ENCODE measurements at places on chromosomes 2 and 18.

GRCh38 chr2:213069531-213069930 lies 81.9 kb downstream of the IKZF2 start:
- DNase-seq = no peak

DNA sequence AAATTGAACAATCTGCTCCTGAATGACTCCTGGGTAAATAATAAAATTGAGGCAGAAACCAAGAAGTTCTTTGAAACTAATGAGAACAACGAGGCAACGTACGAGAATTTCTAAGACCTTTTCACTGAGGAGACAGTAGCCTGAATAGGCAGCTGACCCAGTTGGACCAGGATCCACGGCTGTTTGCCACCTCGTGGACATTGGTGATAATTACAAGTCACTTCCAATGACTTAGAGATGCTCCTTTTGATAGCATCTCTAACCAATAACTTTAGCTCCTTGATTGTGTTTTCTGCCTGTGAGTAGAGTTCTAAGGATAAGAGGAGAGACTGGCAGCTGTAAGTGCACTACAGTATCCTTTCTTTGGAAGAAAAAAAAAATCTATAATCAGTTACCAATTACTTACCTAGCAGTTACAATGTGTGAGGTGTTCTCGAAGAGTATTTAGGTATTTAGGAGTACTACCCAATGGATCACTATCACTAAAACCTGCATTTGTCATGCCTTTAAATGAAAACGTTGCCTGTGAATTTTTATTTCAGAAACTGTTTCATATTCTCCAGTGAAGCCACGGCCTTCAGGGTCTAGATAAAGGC lies 31.3 kb upstream of the CNTNAP5 start:
- DNase-seq = peak; percentile 10

GRCh38 chr2:974502-974901 lies 23.9 kb downstream of the SNTG2 start:
- DNase-seq = no peak

DNA sequence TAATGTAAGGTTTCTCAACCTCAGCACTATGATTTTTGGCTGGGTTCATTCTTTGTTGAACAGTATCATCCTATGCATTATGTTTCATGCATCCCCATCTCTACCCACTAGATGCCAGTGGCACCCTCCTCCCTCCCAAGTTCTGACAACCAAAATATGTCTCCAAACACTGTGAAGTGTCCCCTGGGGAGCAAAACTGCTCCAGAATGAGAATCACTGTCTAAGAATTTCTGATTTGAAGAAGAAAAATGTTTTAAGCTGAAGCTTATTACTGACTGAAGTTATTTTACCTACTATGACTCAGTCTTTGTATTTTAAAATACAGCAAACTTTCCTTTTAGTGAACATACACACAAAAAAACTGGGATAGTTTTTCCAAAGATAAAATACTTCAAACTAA lies 3.4 kb downstream of the THADA start:
- no peak for DNase-seq

GRCh38 chr2:1068822-1069221 lies 118.2 kb downstream of the SNTG2 start:
- no peak for DNase-seq

DNA sequence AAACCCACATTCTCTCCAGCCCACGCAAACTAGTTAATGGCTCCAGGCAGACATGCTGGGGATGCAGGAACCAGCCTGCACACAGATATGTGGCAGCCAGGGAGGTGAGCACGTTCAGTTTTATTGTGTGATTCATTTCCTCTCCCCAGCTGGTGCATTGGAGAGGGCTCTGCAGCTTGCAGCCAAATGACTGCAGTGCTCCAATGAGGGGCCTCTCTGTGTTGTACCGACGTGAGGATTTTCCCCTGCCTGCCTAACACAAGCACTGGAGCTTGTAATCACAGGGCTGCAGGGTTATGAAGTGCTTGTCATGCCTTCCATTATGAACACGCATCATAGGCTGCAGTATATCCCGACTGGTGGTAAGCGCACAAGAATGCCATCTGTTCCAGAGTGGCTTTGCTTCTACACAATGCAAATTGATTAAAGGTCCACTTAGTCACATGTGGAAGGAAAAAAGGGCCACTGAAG lies 92.3 kb upstream of the THUMPD2 start:
- peak; percentile 7 for DNase-seq

- DNase-seq = peak; percentile 57
Observed at GRCh38 chr2:199457147-199458008, at the start of gene SATB2. Gene SATB2 (minus strand): TSS chr2:199457939. CDS start chr2:199456037, 1,902 bp downstream.

DNA sequence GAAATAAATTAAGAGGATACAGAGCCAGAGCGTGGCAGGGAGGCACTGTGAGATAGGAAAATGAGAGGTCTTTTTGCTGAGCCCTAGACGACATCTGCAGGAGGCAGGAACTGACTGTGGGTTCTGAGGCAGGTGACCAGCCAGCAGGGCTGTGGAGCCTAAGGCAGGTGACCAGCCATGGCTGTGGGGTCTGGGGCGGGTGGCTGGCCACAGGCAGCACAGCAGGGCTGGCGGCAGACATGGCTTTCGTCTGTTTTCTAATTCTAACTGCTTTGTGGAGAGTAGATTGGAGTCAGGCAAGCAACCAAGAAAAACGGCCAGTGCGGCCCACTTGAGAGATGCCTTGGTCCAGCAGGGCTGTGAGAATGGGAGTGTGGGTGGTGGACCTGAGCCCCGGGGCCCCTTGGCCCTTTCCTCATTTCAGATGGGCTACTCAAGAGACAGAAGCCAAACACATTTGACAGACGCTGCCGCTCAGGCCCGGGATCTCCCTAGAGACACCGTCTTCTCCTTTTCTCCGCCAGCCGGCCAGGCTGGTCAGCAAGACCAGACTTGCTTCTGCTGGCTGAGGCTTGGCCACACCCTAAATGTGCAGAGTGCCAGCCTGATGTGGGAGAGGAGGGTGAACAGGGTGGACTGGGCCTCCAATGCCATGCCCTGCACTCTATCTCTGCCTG lies 19.7 kb upstream of the GNAL start:
- DNase-seq = no peak

GRCh38 chr2:62596061-62596921 lies 90.3 kb upstream of the TMEM17 start:
- no peak for DNase-seq

DNA sequence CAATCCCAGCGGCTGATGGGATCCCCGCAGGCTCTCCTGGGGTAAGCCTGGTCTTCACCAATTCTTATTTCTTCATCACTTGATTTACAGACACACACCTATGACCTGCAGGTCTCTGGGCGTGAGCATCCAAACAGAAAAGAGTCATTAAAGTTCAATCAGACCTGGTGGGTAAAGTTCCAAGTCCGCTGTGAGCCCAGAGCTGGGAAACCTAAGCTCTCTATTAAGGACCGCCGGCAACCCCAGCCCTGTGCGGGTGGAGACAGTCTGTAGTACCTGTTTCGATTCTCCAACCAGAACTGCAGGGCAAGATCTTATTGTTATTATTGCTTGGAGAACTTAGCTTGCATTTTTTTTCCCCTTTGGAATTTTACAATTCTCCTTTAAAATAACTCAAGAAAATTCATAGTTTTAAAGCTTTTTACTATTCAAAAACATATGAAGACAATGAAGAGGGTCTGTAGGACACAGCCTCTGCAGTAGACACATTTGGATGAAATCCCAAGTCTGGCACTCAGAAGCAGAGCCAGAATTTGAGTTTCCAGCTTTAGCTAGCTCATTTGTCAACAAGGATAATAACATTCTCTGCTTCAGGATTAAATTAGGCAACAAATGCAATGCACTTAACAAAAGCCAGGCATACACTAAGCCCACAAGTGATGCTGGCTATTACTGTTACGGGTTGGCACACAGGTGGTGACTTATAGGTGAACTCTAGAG lies 376.4 kb downstream of the INSIG2 start:
- no peak for DNase-seq

- no peak for DNase-seq
Observed at GRCh38 chr2:204268458-204268857, 276.8 kb upstream of the PARD3B start.

GRCh38 chr18:76557026-76557575 lies 62.1 kb upstream of the ZNF516 start:
- DNase-seq = no peak

DNA sequence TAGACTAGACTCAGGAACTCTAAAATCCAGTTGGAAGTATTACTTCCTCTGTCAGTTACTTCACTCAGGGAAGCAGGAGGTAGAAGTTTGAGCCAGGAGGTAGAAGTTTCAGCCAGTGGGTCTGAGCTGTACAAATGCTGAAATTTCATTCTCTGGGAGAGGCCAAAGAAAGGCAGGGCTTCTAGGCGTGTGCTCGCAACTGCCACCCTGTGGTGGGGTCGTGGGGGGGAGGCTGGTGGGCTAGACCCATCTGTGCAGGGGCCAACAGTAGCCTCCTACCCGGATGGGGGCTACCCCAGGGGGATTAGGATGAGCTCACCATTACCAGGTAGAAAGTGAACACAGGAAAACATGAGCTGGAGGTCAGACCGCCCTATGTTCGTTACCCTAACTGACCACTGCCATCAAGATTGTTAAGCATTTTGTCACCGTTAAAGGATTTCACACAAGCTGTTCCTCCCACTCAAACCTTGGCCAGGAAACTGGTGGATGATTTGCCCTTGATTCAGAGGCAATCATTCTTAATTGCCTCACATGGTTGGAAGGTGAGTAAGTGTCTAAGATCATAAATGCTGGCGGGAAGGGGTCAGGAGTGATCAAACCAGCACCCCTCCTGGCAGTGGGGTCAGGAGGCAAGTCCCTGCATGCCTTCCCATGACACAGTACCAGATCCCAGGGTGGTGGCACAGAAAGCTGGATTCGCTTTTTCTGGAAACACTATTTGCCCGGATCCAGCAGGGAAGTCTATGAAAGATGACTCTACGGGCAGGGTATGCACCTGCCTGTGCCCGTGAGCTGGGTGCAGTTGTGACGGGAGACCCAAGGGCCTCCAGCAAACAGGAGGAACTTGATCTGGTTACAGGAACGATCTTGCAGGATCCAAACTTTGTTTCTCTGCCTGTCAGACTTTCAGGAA lies 5.2 kb upstream of the FHL2 start:
- no peak for DNase-seq

DNA sequence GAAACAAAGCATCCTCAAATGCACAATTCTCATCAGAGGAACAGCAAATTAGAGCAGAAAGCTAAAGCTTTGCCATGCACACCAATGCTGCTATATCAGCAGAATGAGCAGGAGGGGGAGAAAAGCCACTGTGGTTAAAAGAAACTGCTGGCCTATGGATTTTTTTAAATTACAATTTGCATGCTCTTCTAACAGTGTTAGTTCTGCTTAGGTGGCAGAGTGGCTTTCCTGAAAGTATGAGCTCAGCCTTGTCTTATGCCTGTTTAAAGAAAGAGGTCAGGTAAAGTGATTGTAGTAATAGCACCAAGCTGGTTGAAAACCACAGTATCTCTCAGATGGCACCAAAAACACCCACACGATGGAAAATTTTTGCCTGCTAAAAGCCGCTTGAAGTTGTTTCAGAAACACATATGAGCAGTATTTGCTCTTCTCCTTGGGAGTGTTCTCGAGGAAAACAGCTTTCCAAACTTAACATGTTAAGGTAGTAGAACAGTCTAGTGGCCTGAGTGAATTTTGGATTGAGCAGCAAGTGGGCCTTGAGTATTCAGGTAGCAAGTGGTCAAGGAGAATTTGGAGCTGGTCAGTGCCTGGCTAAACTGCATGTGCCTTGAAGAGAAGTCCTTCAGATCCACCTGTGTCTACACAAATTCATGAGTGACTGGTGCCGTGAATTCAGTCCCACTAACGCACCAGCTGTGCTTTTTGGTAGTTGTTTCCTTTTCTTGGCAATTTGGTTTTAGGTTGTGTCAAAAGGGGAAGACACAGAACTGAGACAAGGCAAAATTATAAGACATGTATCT lies 19.6 kb upstream of the NDUFV2 start:
- peak; percentile 39 for DNase-seq

DNA sequence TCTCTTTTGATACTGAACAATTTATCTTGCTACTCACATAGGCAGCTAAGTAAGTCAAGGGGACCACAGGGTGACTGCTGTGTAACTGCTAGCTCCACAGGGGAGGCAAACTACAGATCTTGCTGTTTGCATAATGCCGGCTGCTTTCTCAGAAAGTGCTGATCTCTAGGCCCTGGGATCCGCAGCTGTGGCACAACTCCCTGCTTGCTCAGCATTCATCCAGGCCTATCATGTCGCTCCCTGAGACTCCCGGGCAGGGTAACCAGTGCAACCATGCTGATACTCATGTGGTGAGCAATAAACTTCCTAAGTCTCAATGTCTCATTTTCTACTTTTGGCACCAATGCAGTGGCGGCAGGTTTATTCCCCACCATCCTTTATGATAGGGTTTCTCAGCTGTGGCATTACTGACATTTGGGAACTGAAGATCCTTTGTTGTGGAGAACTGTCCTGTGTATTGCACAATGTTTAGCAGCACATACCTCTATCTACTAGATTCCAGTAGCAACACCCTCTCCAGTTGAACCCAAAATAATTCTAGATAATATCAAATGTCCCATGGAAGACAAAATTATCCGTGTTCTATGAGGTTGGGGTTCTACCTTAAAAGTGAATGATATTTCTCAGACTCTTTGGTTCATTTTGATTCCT lies 1101.3 kb downstream of the LRP1B start:
- no peak for DNase-seq

- DNase-seq = no peak
Observed at GRCh38 chr2:45982096-45982495, 315.1 kb upstream of the EPAS1 start.

GRCh38 chr2:183157131-183157530 lies 32.9 kb downstream of the NUP35 start:
- no peak for DNase-seq

GRCh38 chr2:52597346-52597745 lies 1170.3 kb upstream of the CHAC2 start:
- no peak for DNase-seq

GRCh38 chr2:39696101-39696553 lies 30.4 kb downstream of the TMEM178A start:
- no peak for DNase-seq

- DNase-seq = no peak
Observed at GRCh38 chr2:127400897-127401756, 13.4 kb upstream of the MAP3K2 start.

- DNase-seq = peak; percentile 47
Observed at GRCh38 chr18:47986620-47987387, 56.3 kb upstream of the SMAD2 start.

GRCh38 chr2:99648178-99648844 lies 158.5 kb upstream of the REV1 start:
- DNase-seq = peak; percentile 41

GRCh38 chr18:45562567-45563479 lies 52.5 kb upstream of the SLC14A2 start:
- no peak for DNase-seq

GRCh38 chr2:30530346-30530745 lies 83.3 kb downstream of the LCLAT1 start:
- no peak for DNase-seq

Data from MV-4-11 (cell line).